Caco-2 (cell line): ENCODE measurements at places on chromosomes 2 and 18. TPM values are rescaled to one million over a fixed set of nuclear protein-coding genes. Genes with fewer than 3 reads are reported as not detected.

- DNase-seq, result no peak
Observed at GRCh38 chr2:120519469-120519868, 173.5 kb downstream of the INHBB start.

GRCh38 chr2:102235042-102235473 lies 48.2 kb downstream of the IL1RL2 start:
- no peak for DNase-seq

CPLX4 gene
- total RNA-seq, result not detected in 2 replicates

DNA sequence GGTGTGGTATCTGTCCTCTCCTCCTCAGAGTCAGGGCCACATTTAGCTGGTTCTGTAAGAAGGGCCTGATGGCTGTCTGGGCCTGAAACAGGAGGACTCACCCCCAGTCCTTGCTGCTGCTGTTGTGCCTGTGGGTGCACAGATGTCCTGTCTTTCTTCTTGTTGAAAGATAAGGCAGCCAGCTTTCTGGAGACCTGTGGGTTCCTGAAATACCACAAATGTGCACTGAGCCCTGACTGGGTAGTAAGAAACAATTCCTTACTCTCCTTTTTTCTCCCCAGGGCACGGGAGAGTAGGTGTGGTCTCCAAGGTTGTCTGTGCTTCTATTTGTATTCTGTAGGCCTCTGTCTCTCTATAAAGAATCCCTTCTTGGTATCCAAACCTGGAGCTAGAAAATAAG lies 96.2 kb upstream of the DLX2 start:
- DNase-seq, result no peak
